Choroid plexus epithelial cell (primary cell): ENCODE measurements at places on chromosomes 13 and 19.

DNA sequence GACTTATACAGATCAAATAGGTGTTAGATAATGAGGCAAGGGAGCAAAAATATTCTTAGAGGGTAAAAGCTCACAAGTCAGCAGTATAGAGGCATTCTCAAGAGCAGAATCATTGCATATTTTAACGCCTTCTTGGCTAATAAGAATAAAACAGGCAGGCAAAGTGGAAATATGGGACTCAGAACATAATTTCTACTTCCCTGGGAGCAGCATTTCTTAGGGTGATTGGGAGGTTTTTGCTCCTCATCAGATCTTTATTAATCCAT lies 39.6 kb downstream of the LHFPL6 start:
- DNase-seq = no peak

DNA sequence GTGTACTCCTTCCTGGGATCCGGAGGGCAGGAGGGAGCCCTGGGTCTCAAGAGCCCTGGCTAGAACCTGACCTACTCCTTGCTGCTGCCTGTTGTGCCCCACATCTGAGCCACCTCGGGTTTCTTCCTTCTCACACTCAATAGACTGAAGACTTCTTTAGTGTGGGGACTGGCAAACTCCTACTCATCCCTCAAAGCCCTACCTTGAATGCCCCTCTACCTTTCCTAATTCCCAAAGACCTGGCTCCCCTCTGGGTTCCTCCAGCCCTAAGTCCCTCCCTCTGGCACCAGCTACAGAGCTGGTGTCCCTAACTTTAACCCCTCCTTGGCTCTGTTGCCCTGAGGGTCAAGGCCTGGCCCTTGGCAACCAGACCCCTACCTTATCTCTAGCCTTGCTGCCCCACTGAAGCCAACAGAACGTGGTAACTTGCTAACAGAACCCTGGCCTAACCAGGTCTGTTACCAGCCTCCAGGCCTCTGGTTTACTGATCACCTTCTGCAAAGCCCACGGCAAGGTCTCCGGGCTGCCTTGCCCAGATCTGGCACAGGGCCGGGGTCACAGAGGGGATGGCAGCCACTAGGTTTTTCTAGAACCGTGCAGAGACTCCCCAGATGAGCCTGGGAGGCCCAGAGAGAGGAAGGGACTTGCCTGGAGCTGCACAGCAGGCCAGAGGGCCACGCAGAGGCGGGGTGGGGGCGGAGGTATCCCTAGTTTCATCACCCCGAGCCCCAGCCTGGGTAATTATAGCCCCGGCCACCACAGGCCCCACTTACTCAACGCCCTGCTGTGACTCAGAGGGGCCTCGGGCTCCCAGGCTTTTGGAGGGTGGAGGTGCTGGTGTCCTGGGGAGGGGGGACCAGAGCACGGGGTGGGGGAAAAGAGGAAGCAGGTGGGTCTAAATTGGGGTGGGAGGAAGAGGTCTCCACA lies 15.3 kb downstream of the ZBTB7A start:
- DNase-seq = no peak

GRCh38 chr19:16116067-16116466 lies 4.4 kb downstream of the RAB8A start:
- DNase-seq = no peak

GRCh38 chr19:17479325-17479791 lies 9.0 kb downstream of the SLC27A1 start:
- DNase-seq = peak; percentile 85

DNA sequence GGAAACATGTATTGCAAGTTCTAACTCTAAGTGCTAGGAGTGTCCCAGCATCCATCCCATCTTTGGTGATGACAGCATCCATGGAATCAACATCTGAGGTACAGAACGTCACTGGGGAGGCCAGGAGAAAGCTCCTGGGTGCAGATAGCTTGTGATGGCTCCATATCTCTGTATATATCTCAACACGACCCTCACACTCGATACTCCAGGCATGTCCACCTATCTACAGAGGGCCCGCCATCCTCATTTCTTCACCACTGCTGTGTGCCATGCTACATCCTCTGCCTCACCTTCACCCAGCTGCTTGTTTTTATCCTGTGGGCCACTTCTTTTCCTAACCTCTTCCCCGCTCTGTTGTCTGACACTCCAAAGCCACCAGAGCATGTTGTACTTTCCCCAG lies 100.4 kb upstream of the SERP2 start:
- no peak for DNase-seq

GRCh38 chr19:35521124-35521743 lies 6.9 kb downstream of the SBSN start:
- DNase-seq = no peak

- DNase-seq = no peak
Measured at GRCh38 chr13:48866249-48866648, 109.5 kb upstream of the FNDC3A start.

- DNase-seq = no peak
Measured at GRCh38 chr19:35056513-35057063, 15.1 kb downstream of the HPN start.

DNA sequence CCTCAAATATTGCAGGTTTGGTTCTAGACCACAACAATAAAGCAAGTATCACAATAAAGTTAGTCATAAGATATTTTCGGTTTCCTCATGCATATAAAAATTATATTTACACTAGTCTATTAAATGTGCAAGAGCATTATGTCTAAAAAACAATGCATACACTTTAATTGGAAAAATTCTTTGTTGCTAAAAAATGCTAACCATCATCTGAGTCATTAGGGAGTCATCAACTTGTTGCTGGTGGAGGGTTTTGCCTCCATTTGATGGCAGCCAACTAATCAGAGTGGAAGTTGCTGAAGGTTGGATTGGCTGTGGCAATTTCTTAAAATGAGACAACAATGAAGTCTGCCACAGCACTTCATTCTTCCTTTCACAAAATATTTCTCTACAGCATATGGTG lies 422.3 kb upstream of the GPC6 start:
- no peak for DNase-seq
